Daoy (cell line): ENCODE measurements at places on chromosomes 2 and 18. TPM values are rescaled to one million over a fixed set of nuclear protein-coding genes. Genes with fewer than 3 reads are reported as not detected.

The KLHL41 gene
- 0.15 and 0.51 TPM in 2 replicates for total RNA-seq

The GCKR gene
- total RNA-seq, result 0.29 and 0.30 TPM in 2 replicates

DNA sequence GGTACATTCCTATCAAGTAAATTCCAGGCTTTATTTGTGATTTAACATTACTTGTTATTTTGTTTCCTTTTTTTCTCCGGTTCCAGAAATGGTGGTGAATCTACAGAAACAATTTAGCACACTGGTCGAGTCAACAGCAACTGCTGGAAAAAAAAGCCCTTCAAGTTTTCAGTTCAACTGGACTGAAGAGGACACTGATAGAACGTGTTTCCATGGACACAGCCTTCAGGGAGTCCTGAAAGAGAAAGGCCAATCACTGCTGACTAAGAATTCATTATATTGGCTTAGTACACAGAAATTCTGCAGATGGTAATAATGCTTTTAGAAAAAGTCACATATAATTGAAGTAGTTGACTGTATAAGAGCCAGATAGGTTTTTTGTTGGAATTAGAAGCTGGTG, 32.0 kb upstream of the GRHL1 start:
- no peak for DNase-seq

GRCh38 chr18:34873986-34874580, 164.0 kb downstream of the DTNA start:
- no peak for DNase-seq

DNA sequence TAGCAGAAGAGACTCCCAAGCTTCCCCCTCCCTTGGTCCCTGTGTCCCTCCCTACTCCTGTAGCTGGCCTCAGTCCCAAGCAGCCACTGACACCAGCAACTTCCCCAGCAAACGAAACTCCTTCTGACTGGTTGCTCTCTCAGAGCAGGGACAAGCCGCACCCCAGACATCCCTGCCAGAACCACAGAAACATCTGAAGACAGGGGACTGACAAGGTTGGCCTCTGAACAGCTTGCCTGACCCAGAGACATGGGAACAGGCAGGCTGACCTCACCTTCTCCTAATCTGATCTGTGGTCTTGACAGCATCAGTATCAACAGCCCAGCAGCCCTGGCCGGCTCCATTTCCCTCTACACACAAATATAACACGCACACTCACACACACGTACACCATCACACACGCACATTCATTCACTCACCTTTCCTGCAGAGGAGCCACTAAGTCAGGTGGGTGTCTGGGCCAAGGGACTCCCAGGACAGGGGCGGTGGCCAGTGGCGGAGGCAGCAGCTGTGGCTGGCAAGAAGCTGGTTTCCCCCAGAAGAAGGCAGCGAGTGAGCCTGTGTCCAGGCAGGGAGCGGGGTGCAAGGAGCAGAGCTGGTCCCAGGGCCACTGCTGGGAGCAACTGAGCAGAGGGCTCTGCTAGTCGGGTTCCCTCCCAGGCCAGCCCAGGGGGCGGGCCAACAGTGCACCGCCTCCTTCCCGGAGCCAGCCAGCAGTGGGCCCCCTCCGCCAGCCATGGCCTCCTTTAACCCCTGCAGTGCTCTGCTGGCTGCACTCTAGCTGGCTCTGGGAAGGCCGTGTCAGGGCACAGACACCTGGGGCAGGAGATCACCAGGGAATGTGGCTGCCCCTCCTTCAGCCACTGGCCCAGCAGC, 59.1 kb downstream of the TNS1 start:
- DNase-seq, result peak; percentile 62
